Activated CD8-positive, alpha-beta memory T cell treated with anti-CD3 and anti-CD28 coated beads, Interleukin-2, amount 50 U/mL, for 4 hours (primary cell): ENCODE measurements at places on chromosomes 1 and 21.

- no peak for DNase-seq
Observed at GRCh38 chr1:178335426-178335825, 161.3 kb downstream of the CLEC20A start.

DNA sequence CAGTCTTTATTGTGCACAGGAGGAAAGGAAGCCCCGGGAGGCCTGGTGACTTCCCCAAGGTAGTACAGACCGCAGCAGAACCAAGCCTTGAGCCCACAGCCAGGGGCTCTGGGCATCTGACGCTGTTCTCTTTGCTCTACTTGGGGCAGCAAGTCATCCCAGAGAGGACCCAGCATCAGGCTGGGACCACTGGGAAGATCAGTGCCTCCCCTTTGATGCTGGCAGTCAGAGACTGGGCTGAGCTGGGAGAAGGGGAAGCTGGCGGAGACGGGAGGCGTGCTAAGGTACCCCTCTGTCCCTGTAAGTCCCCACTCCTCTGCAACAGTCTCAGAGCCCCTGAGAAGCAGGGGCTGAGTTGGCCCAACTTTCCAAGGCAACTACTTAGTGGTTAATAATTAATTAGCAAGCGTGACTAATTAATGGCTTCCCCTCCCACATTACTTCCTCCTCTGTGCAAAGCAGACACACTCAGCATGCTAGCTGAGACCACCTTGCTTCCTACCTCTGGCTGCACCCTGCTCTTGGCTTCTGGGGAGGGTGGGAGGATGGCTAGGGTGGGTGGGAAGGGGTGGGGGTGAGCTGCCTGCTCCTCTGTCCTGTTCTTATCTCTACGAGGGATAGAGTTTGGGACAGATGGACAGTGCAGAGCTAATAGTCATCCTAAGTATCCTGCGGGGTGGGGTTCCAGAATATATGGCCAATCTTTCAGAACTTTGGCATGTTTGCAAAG, 1.3 kb downstream of the INAVA start:
- DNase-seq = no peak

GRCh38 chr1:56188221-56188620, 391.1 kb downstream of the PLPP3 start:
- DNase-seq = no peak

DNA sequence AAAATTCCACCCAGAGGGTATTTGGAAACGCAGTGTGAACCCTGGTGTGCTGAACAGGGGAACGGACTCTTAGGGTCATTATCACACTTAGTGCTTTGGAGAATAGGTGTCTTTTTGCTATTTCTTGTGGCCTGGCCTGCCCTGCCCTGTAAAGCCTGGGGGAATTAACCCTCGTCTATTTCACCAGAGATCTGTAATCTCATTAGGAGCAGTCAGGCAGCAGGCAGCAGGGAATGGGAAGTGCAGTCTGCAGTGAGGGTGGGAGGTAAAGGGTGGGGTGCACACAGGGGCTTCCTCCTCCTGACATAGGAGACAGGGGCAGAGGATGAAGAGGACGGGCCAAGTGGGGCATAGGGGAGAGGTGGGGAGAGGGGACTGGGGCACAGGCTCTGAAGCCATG, 1.1 kb upstream of the SLC1A7 start:
- DNase-seq = no peak

DNA sequence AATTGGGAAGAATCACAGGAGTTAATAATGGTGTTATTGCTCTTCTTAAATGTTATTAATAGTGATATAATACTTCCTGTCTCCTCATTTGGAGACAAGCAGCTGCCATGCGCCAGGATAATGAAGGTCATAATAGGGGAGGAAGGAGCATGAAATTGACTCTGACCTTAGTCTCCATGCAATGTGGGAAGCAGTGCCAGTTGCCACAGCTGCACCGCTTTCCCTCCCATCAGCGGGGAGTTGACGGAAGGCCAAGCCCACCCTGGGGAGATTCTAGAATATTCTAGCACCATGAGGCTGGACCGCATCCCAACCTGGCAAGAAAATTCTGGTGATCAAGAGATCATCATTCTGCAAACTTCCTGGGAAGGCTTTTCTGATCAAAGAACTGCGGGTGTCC, 11.0 kb upstream of the OLIG1 start:
- no peak for DNase-seq

- no peak for DNase-seq
Observed at GRCh38 chr1:27001570-27002360, 8.3 kb downstream of the TRNP1 start.

DNA sequence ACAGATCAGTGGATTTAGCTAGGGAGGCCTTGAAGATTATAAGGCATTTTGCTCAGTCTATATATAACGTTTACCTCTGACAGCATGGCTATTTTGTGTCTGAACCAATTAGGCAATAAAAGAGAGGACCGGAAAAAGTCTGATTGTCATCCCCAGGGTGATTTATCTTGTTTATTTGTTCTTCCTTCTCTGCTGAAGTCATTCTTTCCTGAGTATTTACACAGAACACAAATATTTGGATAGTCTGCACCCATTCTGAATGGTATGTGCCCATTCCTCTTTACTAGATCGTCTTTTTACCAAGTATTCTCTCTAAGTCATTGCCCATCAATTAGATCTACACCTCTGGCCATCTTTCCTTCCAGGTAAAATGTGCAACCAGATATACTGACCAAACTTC, 1602.9 kb downstream of the KCNT2 start:
- DNase-seq = no peak

GRCh38 chr1:171501305-171502024, 16.1 kb downstream of the PRRC2C start:
- no peak for DNase-seq

- no peak for DNase-seq
Observed at GRCh38 chr1:222117809-222118208, 375.9 kb upstream of the DUSP10 start.

- no peak for DNase-seq
Observed at GRCh38 chr1:214637722-214638458, 34.9 kb downstream of the CENPF start.

GRCh38 chr1:18058206-18058921, 49.2 kb upstream of the IGSF21 start:
- DNase-seq = no peak

DNA sequence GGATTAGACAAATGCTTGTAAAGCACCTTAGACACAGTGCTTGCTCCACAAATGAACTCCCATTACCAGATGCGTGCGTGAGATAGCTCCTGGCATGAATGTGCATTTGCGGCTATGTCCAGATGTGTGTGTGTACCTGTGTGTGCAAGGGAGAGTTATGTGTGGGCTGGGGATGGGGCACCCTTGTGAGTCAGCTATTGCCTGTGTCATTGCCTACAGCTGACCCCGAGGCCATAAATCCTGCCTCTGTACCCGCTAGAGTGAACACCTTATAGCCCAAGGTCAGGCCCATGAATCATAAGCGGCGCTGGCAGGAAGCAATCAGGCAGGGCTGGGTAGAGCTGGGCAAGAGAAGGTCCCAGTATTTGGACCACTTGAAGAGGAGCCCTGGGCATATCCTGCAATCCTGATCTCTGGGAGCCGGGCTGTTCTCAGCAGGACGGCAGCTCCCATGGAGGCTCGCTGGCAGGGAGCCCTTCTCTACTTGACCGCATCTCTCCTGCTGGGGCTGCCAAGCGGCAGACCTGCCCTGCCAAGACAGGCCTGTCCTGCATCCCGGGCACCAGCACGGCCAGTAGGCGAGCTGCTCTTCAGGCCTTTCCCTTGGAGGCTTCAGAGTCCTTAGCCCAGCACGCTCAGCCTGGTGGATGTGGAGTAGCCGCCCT, 86.4 kb downstream of the TMEM53 start:
- DNase-seq = no peak

- DNase-seq = no peak
Observed at GRCh38 chr1:37497832-37498231, 16.7 kb downstream of the MEAF6 start.

DNA sequence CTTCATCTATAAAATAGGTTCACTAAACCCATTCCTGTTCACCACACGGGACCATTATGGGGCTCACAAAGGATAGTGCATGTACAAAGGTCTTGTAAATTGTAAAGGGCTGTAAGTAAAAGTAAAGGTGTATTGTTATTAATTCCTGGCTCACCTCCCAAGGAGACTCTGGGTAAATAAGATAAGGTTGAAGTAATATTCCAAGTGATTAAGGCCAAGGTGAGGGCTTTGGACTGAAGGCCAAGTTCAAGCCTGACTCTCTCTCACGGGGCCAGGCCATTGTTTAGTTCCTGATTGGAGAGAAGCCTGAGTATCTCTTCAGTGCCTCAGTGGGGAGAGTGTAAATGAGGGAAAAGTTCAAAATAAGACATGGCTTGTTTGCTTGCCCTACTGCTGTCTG, 19.5 kb upstream of the ZFYVE9 start:
- DNase-seq = no peak

DNA sequence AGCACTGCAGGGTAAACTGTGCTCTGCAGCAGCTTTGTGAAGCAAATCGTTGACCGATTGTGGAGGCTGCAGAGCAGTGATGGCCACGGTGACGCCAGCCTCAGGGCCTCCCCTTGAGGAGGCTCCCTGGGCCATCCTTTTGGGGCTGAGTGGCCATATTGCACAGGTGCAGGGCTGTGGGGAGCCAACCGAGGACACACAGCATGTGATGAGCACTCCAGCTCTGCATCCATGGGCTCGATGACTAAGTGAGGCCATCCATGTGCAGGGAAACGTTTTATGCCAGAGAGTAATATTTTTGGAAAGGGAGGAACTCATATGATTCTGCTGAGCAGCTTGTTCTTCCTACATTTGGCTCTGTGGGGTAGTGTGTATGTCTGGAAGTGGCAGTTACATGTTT, 24.6 kb downstream of the KCNK1 start:
- DNase-seq = no peak

DNA sequence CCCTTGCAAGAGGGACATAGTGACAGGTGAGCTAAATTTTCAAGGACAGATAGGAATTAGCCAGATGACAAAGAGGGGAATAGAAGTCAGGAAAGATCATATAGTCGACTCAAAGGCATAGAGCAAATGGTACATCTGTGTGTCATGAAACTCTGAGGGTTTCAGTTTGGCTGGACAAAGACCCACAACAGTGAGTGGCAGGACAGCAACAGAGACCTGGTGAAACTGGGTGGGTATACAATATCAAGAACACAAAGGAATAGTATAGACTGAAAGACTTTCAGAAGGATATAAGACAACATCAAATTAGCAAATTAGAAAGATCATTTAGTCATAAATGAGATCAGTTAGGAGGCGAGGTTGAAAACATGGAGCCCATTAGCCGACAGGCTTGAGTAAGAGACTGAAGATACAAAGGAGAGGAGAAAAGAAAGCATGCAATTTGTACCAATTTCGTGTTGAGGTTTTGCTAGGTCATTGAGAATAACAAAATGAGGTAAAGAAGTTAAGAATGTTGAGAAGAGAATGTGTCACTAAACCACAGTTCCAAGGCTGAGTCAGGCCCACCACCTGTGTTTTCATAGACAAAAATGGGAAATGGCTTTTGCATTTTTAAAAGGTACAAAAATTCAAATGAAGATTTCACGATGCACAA, 213.8 kb downstream of the HHIPL2 start:
- DNase-seq = no peak

- DNase-seq = no peak
Observed at GRCh38 chr1:68029444-68029843, 21.0 kb downstream of the DIRAS3 start.

- no peak for DNase-seq
Observed at GRCh38 chr21:42475036-42475435, 21.0 kb downstream of the RSPH1 start.

GRCh38 chr1:193476748-193477147, 290.3 kb upstream of the B3GALT2 start:
- no peak for DNase-seq

- no peak for DNase-seq
Observed at GRCh38 chr21:38243732-38244406, 12.9 kb upstream of the KCNJ15 start.

DNA sequence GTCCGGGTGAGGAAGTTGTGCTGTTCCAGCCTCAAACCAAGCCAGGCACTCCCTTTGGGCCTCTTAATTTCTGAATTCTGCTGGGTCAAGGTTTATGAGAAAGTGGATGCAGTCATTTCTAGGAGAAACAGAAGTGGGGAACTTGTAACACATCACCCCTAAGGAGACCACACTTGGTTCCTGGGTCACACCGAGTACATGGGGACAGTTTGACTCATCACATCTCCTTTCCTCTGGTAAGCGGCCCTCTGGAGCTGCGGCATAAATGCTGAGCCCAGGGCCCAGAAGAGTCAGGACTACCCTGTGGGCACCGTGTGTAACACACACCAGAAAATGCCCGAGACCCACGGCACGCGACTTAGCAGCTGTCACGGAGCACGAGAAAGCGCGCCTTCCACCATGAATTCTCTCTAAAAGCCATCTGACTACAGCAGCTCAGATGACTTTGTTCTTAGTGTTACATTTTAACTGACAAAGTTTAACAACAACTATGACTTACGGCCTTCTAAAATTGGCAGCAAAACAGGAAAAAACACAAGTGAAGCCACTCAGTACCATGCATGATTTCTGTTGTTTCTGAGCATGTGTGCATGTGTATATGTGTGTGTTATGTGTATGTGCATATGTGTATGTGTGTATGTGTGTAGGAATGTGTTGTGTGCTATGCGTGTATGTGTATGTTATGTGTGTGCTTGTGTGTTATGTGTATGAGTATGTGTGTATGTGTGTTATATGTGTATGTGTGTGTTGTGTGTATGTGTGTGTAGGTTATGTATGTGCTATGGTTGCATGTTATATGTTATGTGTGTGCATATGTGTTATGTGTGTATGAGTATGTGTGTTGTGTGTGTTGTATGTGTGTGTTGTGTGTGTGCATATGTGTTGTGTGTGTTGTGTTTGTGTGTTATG, 50.8 kb downstream of the TOMM20 start:
- no peak for DNase-seq

GRCh38 chr1:153540394-153541361, at the start of gene S100A5:
Gene S100A5 (minus strand): TSS chr1:153540934. CDS start chr1:153540191, 743 bp downstream.
- peak; percentile 47 for DNase-seq

DNA sequence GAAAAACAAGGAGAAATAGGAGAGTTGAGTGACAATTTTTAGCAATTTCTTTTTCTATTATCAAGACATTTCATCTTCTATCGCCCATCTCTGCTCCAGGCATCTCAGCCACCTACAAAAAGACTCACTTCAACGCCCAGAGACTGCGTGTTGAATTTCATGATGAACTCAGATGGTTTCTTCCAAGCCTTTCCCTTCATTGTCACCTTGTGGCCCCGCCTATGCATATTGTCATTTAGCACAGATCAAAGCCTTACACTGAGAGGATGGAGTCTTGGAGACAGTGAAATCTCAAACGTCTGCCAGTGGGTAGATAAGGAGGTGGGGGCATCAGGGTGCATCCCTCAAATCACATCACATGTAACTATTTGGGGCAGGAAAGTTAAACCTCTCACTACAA, 319.4 kb downstream of the SIPA1L2 start:
- DNase-seq = no peak

DNA sequence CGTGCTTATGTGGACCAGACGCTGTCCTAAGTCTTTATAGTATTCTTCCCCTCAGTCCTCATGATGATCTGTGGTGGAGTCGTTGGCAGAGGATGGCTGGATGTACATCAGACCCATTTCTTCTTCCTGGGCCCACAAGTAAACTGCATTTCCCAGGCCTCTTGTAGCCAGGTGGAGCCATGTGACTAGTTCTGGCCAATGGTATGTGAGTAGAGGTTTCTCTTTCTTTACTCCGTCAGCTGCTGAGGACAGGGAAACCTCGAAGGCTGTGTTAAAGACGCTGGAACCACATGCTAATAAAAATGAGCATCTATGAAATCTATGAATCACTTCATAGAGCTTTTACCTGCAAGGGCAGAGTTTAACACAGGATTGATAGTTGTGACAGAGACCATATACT, 18.7 kb upstream of the ZNF362 start:
- DNase-seq = no peak
